ENCODE measurements at places on chromosomes 6 and 20. TPM values are rescaled to one million over a fixed set of nuclear protein-coding genes. Genes with fewer than 3 reads are reported as not detected.
A peak's percentile ranks its signal among the peaks of the same experiment; 100 is the strongest.

Gene PKIB
- 23.7 TPM for total RNA-seq

DNA sequence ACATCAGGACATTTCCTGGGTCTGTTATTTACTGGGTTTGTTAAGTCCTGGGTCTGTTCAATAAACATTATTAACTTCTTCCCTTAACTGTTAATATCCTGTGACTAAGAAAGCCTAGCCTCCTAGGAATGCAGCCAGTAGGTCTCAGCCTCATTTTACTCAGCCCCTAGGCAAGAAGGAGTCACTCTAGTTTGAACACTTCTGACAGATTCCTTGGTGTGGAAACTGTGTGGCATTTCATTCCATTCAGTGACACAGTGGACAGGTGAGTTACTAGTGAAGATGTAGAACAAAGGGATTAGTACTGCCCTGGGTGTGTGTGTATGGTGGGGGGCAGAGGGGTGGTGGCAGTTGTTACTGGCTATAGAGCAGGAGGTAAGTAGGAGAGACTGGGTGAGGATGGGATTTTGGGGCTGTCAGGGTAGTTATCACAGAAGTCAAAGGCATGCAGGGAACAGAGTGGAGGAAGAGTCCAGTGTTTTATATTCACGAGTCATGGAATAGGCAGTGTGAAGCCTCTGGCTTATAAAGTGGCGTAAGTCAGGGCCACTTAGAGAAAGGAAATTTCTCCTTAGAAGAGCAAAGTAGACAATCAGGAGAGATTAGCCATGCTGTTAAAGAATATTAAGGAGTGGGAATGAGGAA is 28.4 kb downstream of the RNF182 start:
- peak; percentile 16 for DNase-seq

GRCh38 chr6:130776287-130776925 is 50.8 kb upstream of the SMLR1 start:
- DNase-seq: no peak

GRCh38 chr6:152816055-152816454 is 65.5 kb downstream of the VIP start:
- no peak for DNase-seq

GRCh38 chr6:119079283-119079809 is 882 bp upstream of the FAM184A start:
- peak; percentile 50 for DNase-seq

Measured in Daoy (cell line).